Nephron progenitor cell (in vitro differentiated cells): ENCODE measurements at places on chromosomes 7 and 10.

GRCh38 chr10:63021225-63021624 lies 111.9 kb upstream of the NRBF2 start:
- DNase-seq, result no peak

GRCh38 chr10:90855126-90855525 lies 2.7 kb downstream of the HTR7 start:
- no peak for DNase-seq

GRCh38 chr10:29917311-29917710 lies 142.1 kb downstream of the JCAD start:
- DNase-seq, result no peak

- DNase-seq, result no peak
Observed at GRCh38 chr7:28076423-28077200, 104.0 kb downstream of the JAZF1 start.

GRCh38 chr7:112414855-112415490 lies 35.3 kb upstream of the IFRD1 start:
- no peak for DNase-seq

DNA sequence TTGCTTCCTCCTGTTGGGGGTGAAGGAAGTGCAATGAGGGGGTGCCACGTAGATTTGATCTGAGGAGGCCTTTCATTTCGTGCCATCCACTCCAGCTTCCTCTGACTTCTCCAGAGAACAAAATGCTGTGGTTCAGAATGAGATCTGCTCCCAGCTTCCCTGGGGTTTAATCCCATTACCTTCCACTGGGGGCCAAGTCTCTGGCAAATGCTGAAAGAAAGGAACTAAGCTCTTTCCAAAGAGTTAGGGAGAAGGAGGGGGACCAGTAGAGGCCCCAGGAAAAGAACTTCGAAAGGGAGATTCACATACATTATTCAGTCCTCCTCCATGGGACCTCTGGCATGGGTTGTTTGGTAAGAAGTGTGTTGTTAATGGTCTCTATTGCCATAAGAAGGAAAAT lies 727.0 kb downstream of the TYW1 start:
- no peak for DNase-seq

DNA sequence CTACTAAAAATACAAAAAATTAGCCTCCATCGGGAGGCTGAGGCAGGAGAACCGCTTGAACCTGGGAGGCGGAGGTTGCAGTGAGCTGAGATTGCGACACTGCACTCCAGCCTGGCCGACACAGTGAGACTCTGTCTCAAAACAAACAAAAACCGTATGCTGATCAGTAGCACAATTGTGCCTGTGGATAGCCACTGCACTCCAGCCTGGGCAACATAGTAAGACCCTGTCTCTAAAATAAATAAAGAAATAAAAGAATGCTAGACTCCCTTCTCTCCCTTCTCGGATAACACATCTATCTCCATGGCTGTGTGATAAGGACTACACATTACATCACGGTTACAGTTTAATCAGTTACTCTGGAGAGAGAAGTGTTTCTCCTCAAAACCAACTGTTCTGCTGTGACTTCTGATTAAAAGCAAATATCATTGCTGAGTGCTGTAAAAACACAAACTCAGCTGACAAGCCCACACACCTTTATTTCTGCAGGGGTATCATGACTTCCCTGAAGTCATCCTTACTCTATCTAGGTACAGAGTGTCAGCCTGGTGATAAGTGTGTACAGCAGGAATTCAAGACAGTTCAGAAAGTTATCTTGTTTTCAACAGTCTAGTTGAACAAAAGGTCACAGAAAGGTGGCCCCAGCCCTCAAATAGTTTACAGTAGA lies 5.3 kb upstream of the ARHGAP19 start:
- no peak for DNase-seq

GRCh38 chr10:31756101-31756728 lies 172.4 kb downstream of the ARHGAP12 start:
- DNase-seq, result no peak

DNA sequence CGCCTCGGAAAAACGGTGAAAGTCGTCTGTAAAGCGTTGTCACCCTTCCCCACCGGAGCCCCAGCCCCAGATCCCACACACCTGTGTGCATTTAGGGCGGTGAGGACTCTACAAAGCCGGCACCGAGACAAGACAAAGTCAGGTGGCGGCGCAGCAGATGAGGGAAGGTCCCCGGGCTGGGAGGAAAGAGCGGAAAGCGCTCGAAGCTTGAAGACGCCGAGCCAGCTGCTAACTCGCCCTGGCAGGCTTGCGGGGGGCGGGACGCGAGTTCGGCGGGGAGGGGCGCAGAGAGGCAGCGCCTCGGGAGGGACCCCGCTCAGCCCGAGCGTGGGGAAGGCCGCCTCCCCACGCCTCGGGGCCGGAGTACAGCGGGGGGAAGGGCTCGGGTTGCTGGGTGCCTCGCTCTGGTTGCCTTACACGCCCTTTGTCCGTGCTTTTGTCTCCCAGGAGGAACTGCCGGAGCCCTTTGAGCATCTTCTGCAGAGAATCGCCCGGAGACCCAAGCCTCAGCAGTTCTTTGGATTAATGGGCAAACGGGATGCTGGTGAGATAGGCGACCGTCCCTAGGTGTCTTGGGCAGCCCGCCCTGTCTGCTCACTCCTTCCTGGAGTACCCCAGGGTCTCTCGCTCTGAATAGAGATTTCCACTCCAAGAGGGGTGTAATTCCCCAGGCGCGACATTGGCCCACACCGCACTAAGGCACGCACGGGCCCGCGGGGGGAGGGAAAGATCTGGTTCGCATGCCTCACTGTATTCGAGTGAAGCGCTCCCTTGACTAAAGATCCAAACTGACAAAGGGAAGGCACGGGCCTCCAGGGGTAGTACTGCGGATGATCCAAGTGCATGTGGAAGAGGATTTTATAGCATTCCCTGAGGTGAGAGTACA lies 1.6 kb downstream of the TAC1 start:
- DNase-seq, result peak; percentile 73

DNA sequence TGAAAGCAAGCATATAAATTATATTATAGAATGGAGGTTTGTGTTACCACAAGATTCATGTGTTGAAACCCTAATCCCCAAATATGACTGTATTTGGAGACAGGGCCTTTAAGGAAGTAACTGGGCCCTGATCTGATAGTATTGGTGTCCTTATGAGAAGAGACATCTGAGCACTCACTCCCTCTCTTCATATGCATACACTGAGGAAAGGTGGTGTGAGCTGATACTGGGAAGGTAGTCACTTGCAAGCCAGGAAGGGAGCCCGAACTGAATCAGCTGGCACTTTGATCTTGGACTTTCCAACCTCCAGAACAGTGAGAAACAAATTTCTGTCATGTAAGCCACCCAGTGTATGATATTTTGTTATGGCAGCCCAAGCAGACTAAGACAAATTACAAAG lies 66.9 kb upstream of the RHOBTB1 start:
- no peak for DNase-seq

GRCh38 chr7:55351263-55351662 lies 13.9 kb upstream of the LANCL2 start:
- no peak for DNase-seq

DNA sequence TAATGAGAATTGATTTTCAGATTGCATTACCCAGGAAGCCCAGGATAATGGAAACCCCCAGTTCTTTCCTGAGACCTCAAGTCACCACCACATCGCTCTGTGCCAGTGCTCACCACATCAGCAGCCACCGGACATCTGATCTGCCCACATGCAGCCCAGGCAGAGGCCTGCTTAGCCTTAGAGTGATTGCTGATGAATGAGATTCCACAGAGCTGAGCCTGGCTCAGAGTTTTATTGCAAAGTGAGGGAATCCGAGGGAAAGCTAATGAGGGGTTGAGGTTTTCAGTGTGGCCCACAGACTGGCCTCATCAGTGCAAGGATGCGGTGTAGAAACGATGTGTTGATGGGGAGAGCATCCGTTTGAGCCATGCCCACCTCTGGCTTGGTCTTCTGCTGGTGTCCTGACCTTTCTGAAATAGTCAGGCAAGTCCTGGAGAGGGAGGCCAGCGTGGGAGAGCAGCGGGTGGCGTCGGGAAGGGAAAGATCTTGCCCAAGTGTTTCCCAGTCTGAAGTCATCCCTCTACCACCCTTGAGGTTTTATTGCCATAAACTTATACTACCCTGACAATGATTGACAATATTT lies 120.3 kb downstream of the ITIH5 start:
- no peak for DNase-seq

GRCh38 chr10:16518822-16519221 lies 2.9 kb downstream of the C1QL3 start:
- no peak for DNase-seq

GRCh38 chr10:26486990-26487850 lies 49.1 kb downstream of the APBB1IP start:
- no peak for DNase-seq

DNA sequence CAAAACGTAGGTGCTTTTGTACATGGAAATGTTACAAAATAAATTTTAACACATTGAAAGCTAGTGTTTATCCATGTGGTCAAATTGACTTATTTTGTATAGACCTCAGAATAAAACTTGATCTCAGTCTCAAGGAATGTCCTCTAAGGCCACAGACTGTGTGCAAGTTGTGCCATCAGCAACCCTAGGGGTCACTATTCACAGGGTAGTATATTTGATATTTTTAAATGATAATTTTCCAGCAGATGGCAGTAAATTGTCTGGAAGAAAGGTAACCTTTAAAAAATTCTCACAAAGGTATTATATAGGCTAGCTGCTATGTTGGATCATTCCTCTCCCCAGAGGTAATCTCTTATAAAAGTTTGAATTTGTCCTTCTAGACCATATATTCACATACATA lies 12.9 kb upstream of the SNX10 start:
- DNase-seq, result no peak

DNA sequence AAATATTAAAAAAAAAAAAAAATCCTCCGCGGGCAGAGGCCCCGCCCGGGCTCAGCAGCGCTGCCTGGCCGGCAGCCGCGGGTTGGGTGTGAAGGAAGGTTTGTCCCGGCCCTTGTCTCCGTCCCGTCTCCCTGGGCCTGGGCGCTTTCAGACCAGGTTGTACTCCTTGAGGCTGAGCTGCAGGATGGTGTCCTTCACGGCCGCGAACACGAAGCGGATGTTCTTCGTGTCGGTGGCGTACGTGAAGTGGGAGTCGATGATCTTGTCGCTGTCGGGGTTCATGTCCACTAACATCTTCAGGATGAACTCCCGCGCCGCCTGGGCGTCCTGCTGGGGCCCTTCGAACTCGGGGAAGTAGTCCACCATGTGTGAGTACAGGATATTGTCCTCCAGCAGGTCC lies 123.7 kb upstream of the KCTD7 start:
- no peak for DNase-seq

GRCh38 chr10:126902157-126902556 lies 3.1 kb upstream of the DOCK1 start:
- DNase-seq, result no peak

- no peak for DNase-seq
Observed at GRCh38 chr10:79542626-79543025, 17.6 kb downstream of the SFTPA2 start.

GRCh38 chr10:9766762-9767161 lies 1250.9 kb upstream of the CELF2 start:
- DNase-seq, result no peak

DNA sequence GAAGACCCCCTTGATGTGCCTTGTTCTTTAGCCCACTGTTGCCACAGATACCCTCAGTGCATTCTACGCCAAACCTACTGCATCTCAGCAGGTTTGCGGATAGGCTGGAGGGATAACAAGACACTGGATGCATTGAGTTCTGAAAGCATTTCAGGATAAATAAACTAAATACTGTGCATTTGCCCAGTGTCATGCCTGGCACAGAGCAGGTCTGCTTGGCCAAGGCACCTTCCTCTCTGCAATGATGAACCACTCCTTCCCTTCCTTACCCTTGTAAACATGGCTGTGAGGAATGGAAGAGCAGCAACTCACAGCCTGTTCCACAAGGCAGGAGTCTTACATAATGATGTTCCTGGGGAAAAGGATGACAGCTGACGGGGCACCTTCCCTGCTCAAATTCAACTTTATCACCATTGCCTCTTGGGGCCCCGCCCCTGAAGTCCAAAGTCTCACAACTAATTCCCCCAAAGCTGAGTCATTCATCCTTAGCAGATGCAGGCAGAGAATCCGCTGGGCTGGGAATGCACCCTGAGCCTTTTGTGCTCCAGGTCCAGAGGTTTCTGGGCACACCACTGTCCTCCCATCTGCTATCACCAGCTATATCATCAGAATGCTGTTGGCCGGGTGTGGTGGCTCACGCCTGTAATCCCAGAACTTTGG lies 11.6 kb downstream of the DDX56 start:
- no peak for DNase-seq

DNA sequence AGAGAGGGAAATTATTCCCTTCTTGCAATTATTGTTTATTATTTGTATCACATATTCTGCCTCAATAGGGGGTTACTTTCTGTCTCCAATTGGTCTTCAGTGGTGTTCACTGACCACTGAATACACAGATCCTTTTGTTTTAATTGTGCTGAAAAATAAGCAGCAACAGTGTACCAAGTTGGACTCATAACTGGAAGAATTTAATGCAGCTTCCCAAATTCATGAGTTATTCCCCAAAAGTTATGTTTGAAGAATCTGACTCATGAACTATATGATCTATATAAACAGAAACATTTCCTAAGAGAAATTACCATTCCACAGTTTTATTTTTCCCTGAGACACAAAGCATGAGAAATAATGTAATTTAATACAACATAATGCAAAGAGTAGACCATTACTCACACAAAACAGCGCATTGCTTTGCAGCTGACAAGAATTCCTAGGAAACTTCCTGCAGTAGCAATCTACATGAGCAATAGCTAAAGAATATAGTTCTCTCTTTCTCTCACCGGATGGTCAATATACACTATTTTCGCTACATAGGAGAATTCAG lies 479.2 kb downstream of the HTR7 start:
- no peak for DNase-seq

DNA sequence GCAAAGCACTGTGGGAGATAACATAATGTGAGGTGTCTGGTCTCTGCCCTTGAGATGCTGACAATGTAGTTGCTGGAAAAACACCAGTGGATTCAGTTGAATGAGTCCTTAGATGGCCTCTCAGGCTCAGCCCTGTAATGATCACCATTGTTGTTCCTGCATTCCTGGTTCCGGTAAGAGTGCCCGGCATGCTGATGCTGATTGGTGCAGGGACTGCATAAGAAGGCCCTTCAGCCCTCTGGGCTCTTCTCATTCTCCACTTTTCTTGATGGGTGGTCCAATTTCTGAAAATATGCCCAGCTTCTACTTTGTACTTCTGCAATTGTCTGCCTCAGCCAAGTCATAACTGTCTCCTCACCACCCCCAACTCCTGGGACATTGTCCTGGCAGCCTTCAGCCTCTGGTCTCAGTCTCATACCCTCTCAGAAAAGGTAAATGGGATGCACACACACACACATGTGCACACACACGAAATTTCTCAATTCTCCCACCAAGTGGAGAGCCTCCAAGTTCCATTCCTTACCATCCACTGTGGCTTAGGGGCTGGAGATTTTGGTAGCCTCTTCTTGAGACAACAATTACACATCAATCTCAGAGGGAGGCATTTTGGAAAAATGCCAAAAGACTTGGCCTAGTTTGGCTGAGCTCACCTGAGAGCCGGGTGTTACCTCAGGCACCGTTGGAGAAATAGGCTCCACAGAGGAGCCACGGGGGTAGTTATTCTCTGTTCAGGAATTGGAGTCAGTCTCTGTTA lies 314.9 kb downstream of the RPS24 start:
- DNase-seq, result no peak
